ENCODE measurements at places on chromosomes 6 and 20.

- peak; percentile 75 for DNase-seq
Measured at GRCh38 chr6:168302534-168302933, 17.0 kb downstream of the DACT2 start.

DNA sequence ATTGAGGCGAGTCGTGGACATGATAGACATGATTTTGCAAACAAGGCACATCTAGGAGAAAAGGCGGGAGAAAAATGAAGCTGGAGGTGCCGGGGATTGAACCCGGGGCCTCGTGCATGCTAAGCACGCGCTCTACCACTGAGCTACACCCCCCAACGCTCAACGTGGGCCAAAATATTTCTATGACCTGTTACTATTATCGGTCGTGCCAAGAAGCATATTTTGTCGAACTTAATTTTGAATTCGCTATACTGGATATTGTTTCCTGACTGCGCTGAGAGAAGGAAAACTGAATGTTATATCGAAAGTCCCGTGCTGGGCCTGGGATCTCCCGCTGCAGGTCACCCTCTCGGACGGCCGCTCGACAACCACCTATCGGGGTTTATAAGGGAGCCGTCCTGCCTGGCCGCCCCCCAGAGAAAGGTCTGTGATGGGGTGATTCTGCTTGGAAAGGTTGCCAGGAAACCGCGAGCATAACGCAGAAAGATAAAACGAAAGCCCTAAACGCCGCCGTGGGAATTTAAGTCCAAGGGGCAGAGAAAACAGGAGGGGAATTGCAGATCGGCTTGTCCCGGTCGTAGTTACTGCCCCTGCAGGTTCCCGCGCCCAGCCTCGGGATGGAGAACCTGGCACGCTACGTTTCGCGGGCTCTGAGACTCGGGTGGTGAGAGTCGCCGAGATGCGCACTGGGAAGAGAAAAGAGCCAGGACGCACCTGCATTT lies 60.0 kb downstream of the TRIM27 start:
- peak; percentile 87 for DNase-seq

DNA sequence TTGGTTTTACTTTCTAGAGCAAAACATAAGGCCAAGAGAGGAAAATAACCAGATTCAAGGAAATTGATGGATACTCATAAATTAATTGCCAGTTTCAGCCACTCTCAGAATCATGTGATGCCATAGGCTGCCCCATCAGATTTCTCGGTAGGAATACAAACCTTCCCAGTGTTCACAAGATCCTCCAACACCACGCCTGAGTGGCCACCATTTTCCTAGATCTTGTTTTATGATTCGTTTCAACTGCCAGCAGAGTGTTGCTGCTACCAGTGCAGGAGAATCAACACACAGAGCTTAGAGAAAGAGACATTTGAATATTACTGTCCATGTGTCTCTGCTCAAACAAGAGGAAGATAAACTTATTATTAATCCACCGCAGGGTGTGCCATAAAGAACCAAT lies 434.2 kb upstream of the CDH4 start:
- no peak for DNase-seq

- no peak for DNase-seq
Measured at GRCh38 chr20:4794846-4795245, 73.1 kb downstream of the PRND start.

Measured in hematopoietic multipotent progenitor cell treated with erythropoietin and hydrocortisone succinate and interleukin-3 and kit ligand, for 6 days (in vitro differentiated cells).